ENCODE measurements at places on chromosomes 5 and 9. TPM values are rescaled to one million over a fixed set of nuclear protein-coding genes. Genes with fewer than 3 reads are reported as not detected.
A peak's percentile ranks its signal among the peaks of the same experiment; 100 is the strongest.

Gene PIGO
- total RNA-seq = 25.3 TPM

Gene IFNK
- not detected for total RNA-seq

GRCh38 chr9:19995619-19996018 is 206.8 kb upstream of the SLC24A2 start:
- no peak for DNase-seq

- DNase-seq = no peak
These were observed 17.4 kb upstream of the RARS1 start for GRCh38 chr5:168468836-168469235.

DNA sequence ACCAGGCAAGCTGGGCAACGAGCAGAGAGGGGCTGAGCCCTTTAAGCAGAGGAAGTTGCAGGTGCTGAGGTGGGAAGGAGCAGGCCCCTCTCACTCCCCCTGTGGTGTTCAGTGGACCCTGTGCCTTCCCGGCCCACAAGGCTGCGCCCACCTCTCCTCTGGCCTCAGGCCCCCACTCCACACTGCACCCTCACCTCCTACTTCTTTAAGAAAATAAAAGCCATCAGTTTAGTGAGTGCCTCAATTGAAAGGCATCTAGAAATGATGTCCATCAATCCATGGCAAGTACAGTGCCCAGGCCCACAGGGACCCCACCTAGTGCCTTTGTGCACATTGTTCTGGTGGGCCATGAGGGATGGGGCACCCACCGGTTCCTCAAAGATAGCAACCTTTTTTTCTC is 158.0 kb downstream of the PAX5 start:
- no peak for DNase-seq

DNA sequence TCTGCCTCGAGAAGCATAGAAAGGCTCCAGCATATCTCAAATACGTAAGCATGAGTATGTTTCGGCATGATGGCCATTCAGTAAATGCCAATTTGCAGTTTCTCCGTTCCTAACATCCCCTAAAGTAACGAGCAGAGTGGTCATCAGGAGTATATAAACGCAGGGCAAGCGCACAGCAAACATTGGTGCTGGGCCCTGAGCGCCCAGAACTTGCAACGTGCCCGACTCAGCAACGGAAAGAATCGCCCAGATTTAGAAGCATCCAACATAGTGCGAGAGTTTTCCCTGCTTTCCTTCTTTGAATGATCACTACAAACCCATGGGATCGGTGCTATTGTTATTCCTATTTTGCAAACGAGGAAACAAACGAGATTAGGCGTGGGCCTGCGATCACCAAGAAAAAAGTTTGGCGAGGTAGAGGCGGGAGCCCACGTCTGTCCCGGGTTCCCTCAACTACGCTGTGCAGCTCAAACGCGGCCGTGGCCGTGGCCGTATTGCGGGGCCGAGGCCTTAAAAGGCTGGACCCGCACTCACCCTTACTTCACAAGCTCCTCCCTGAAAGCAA is 505 bp downstream of the RPS14 start:
- no peak for DNase-seq

- DNase-seq = no peak
These were observed 14.8 kb upstream of the ABL1 start for GRCh38 chr9:130820135-130820738.

GRCh38 chr5:148740966-148741742 is 85.3 kb upstream of the ADRB2 start:
- peak; percentile 76 for DNase-seq

- DNase-seq = peak; percentile 95
These were observed 70.2 kb upstream of the ELL2 start for GRCh38 chr5:96031811-96032261.

GRCh38 chr9:95177617-95178016 is 139.9 kb downstream of the FANCC start:
- DNase-seq = no peak

Data from bronchial epithelial cell (primary cell).